Epithelial cell of esophagus (primary cell): ENCODE measurements at places on chromosomes 5 and 9.

DNA sequence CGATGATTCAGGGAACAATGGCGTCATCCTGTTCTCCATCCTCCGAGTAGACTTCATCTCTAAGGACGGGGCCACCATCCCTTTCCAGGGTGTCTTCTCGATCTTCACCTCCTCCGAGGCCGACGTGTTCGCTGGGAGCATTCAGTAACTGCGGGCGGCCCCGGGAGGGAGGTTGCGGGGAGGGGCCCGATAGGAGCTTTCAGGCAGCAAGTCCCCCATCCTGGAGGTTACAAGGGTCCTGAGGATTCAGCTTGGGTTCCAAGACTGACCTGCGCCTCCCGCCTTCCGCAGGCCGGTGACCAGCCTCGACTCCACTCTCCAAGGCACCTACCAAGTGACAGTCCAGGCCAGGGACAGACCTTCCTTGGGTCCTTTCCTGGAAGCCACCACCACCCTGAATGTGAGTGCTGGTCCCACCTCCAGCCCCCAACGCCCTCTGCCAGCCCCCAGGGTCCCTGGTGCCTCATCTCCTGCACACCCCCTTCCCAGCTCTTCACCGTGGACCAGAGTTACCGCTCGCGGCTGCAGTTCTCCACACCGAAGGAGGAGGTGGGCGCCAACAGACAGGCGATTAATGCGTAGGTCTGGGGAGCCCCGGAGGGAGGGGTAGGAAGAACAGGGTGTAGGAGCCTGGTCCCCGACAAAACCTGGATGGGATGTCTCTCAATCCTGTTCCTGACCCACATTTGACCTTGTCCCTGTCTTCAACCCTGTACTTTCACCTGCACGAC lies 20.8 kb downstream of the GPRIN1 start:
- DNase-seq: no peak

DNA sequence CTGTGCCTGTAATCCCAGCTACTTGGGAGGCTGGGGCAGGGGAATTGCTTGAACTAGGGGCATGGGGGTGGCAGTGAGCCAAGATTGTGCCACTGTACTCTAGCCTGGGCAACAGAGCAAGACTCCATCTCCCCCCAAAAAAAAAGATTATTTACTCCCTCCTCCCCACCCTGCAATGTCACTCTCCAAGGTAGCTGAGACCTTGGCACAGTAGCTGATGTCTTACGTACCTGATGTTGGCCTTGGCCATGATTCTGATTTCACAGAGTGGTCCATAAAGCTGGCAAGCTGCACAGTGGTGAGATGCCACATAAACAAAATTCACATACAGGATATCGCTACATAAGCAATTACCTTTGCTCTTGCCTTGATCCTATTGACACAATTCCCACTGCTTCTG lies 108.5 kb downstream of the CAVIN4 start:
- DNase-seq: no peak

DNA sequence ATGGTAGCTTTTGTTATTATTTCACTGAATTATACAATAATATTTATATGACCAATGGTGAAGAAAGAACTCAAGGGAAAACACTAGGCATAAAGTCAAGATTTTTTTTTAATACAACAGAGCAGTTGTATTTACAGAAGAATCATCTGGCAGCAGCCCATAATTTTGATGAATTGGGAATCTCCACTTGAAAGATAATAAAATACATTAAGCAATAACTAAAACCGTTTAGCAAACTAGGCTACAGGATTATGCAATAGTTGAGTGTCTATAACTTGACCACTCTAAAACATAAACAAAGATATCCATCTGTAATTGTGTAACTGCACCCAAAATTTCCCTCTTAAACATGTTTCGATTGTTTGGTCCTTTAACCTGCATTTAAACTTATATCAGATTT lies 80.8 kb downstream of the SNCAIP start:
- DNase-seq: no peak

DNA sequence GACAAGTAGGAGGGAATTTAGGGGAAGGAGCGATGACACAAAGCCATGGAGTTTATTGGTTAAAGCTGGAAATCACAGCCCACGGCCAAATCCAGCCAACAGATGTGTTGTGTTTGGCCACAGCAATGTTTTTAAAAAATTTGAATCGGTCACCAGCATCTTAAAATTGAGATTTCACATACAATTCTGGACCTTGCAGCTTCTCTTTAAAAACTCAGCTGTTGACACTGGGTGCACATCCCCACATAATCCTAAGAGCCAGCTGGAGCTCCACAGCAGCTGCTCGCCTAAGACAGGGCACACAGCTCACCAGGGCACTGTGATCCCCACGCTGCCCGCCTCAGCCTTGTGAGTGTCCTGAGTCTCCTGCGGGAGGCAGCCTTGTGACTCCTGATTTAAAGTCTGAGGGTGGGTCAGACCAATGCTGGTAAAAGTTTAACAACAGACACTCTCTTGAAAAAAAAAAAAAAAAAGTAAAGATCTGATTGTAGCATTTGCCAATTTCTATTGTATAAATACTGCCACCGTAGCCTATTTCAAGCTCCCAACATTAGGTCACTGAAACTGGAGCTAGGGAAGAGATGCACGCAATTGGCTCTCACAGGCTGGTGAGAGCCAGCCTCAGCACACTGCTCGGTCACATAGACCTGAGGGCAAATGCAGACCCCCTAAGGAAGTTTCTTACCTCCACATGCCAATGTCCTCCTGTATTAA lies 124.8 kb downstream of the HSD17B3 start:
- DNase-seq: no peak

DNA sequence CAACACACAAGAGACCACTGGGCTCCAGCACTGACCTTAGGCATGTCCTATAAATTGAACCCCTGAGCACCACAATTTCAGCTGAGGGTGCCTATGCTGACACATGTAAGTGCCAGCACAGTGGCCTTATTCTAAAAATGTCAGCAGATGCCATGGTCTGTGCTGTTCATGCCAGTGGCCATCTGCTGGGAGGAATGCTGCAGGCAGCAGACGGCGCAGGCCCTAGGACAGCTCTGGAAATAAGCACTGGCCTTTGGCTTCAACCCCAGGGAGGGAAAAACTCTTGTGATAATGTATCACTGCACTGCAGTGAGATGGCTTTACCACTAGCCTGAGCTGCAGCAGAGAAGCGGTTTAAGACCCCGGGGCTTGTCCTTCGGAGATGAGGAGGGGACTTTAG lies 98.5 kb downstream of the SYK start:
- no peak for DNase-seq

DNA sequence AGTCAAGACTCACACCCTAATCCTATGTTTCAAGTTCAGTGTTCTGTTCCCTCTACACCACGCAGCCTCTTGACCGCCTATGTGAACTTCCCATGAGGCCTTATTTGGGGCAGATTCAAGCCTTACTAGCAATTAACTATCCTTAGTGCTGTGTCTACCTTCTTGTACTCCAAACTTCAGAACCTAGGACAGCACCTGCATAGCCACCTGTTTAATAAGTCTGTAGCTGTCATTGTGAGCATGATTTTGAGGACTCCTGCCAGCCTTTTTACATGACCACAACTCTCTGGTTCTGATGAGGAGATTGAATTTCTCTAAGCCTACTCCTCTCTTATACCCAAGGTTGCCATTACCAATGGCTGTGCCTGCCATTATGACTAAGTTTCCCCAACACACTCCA lies 50.8 kb upstream of the PCSK1 start:
- DNase-seq: peak; percentile 76

DNA sequence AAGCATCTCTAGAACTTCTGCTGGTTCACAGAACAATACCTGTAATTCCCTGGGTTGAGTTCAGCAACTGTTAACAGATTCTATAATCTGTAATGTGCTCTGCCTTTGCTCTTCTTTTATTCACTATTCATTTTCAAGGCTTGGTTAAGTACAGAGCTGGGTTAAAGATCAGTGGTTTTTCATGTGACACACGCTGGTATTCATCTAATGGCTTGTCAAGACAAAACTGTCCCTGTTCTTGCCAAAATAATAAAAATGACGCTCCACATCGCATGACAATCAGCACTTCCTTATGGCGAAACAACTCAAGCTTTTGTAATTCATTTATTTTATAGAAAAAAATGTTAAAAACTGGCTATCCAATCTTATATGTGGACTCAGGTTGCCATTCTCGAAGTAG lies 137.9 kb downstream of the BNC2 start:
- no peak for DNase-seq

DNA sequence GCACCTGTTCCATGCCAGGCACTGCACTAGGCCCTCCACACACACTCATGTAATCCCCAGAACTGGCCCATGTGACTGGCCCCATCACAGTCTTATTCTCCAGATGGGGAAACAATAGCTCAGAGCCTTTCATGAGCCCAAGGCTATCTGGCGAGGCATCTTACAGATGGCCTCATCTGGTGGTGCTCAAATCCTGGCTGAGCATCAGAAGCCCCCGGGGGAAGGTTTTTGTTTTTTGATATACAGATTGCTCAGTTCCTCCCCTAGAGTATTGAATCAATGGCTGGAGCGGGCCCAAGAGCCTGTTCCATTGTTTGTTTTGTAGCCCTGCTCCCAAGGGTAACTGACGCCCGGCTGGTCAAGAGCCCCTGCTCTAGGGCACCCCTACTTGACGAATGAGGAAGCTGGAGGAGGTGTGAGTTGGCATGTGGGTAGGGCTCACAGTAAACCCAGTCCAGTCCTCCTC lies 145.3 kb upstream of the RAPGEF1 start:
- no peak for DNase-seq

DNA sequence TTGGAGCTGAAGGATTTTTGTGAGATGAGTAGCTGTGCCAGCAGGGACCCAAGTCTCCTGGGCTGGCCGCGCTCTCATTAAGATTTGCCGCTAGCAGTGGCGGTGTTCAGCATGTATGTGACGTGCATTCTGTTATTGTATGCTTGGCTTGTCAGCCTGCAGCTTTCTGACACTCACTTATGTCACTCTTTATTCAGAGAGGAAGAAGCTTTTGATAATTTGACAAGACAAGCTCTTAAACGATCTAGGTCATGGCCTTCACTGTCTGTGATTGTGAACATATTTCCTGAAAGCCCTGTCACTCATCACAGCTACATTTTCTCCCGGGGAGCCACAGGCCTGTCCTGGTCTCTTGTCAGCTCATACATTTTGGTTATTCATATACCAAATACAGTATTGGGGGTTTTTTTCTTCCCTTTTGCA lies 98.2 kb upstream of the GRHPR start:
- DNase-seq: peak; percentile 14

GRCh38 chr5:42583322-42583721 lies 160.1 kb downstream of the GHR start:
- DNase-seq: peak; percentile 82

DNA sequence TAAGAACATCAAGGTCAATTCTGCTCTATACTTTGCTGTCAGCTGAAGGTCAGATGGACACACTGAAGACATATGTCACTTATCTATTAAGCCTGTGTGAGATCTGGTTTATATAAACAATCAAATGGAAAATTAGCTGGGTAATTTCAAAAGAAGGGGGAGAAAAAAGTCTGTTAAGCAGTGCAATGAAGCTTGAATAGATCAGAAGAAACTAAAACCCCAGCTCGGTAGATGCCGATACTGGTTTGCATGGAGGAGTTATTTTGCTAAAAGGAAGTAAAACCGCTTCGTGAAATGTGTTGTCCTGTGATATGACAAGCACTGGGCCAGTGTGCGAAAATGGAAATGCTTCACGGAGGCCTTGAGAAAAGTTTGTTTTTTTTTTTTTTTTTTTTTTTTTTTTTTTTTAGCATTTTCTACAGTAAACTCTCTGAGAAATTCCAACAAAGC lies 148.8 kb downstream of the MEF2C start:
- no peak for DNase-seq

GRCh38 chr5:2131826-2132496 lies 249.2 kb upstream of the IRX4 start:
- no peak for DNase-seq

- DNase-seq: peak; percentile 86
Observed at GRCh38 chr5:32960340-32961058, 249.4 kb downstream of the NPR3 start.

GRCh38 chr9:75811692-75812091 lies 78.8 kb upstream of the PCSK5 start:
- DNase-seq: no peak

DNA sequence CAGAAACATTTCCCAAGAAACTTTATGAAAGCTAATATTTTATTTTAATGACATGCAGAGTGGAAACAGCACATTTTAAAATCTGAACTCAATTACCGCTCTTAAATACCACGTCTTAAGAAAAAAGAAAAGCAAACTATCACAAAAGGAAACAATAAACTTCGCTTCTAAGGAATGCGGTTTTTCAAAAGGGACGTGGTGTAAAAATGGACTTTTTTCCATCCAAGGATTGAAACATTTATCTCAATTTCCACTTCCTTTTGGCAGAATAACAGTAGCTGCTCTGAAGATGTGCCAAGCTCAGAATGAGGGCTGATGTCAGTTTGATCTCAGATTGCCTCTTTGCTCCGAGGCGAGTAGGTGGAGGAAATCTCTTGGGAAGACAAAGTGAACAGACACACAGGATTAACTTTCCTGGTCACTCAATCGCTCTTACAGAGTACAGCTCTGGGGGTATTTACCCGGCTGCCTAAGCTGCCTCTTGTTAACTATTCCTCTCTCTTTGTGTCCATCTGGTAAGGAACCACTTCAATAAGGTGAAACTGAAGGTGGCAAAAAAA lies 158.5 kb downstream of the TRPM6 start:
- no peak for DNase-seq

DNA sequence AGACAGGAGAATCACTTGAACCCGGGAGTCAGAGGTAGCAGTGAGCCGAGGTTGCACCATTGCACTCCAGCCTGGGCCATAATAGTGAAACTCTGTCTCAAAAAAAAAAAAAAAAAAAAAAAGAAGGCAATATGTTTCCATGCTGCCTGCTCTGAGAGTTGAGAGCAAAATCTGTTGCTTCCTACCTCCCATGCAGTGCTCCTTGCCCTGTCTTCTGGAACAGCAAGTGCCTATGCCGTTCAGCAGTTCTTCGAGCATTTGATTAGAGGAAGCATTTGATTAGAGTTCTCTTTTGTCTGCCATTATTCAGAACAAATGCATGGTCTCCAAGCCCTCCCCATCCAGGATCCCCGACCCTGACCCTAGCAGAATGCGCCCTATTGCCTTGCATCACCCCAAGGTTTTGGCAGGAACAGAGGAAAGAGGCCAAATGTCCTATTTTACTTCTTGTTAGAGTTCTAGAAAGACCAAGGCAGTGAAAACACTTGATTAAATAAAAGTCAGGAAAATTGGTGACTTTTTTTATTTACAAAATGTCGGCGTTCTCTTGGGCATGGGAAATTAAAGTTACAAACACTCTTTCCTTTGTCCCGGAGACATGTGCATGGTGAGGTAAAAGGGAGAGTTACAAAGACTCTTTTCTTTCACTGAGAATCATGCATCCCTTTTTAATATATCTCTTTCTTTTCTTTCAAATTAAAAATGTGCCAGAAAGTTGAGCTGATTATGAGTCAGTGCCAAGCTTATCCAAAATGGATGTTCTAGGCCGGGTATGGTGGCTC lies 27.8 kb upstream of the FSD1L start:
- no peak for DNase-seq

- no peak for DNase-seq
Observed at GRCh38 chr5:147754372-147755122, 28.0 kb downstream of the JAKMIP2 start.

GRCh38 chr9:100472788-100473275 lies at the start of gene TMEFF1:
Gene TMEFF1 (plus strand): TSS chr9:100473149. CDS start chr9:100473545, 396 bp downstream.
- DNase-seq: peak; percentile 21
